NCI-H526 treated with DMSO at 0.1 percent for 48 hours (cell line): ENCODE measurements at places on chromosomes 5 and 9.

DNA sequence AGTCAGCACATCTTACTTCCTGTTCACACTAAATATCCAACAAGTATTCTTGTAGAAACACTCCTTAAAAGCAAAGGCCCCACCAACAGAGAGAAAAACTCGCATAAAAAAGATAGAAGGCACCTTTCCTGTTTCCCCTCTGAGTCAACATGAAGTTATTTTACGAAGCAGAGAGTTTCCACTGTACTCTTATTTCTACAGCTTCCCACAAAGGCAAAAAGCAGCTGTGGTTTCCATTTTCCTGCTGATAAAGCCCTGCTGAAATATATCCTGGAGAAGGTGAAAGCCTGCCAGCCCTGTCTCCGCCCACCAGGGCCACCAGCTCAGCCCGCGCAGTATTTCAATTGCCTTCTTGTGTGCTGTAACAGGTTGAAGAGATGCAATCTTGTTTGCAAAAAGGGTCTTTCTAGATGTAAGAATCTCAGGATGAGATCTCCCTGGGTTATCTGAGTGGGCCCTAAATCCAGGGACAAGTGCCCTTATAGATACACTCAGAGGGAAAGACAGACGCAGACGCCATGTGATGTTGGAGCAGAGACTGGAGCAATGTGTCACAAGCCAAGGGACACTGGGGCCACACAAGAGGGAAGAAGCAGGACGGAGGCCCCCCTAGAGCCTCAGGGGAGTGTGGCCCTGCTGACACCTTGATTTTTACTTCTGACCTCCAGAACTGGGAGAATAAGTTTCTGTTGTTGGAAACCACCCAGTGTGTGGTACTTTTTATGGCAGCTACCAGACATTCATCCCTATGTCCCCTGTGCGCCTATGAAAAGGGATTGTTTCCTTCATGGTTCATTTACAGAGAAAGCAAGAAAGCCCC, 19.9 kb downstream of the SEMA4D start:
- DNase-seq = no peak

DNA sequence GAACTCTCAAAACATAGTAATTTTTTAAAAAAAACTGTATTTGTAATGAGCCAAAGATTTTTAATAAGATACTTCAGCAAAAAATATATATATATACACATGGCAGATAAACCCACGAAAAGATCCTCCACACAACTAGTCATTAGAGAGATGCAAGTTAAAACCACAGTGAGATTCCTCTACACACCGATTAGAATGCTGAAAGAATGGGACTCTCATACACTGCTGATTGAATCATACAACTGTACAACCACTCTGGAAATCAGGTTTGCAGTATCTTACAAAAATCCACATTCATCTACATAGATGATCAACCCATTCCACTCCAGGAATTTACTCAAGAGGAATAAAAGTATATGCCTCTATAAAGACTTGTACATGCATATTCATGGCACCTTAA, 43.7 kb downstream of the RASEF start:
- DNase-seq = no peak

- no peak for DNase-seq
Measured at GRCh38 chr5:146001544-146002190, 65.3 kb downstream of the SH3RF2 start.

DNA sequence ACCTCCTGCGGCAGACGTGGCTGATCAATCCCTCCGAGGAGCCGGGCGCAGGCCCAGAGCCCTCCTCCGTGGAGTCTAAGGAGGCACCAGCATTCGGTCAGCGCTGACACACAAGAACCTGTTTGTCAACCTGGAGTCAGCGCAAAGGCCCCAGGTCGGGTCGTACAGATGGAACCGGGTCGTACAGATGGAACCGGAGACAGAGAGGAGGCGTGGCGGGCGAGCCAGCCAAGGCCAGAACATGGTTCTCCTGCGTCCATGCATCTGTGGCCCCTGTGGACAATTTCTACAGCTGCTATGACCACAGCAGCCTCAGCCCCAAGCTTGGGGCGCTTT, 125.1 kb upstream of the SARDH start:
- DNase-seq = no peak

DNA sequence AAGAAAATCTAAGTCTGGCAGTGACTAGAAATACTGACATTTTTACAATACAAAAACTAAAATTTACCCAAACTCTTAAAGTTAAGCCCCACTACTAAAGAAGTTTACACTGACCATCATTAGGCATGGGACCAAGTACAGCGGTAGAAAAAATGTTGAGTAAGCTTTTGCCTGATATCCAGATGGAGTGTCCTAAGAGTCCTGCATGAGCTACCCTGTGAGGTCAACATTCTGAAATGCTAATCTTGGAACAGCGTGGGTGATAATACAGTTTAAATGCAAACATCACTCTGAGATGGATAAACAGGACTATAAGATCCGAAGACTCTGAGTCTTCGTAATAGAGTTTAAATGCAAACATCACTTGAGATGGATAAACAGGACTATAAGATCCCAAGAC, 189.7 kb downstream of the DCP2 start:
- DNase-seq = no peak

DNA sequence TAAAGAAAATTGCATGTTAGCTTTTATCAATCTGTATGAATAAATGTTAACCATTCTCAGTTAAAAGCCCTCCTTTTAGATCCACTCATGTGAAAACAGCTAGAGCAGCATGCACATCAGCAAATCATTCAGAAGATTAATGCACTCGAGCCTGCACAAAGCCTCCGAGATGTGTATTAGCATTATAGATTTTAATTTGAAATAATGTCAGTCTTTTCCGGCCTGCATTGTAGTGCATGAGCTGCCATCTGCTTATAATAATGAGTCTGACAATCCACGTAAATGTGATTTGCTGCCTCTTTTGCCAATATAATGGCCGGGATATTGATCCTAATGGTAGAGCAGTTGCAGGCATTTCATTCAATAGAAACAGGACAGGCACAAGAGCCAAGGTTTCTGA, 585.1 kb downstream of the IRX1 start:
- no peak for DNase-seq

DNA sequence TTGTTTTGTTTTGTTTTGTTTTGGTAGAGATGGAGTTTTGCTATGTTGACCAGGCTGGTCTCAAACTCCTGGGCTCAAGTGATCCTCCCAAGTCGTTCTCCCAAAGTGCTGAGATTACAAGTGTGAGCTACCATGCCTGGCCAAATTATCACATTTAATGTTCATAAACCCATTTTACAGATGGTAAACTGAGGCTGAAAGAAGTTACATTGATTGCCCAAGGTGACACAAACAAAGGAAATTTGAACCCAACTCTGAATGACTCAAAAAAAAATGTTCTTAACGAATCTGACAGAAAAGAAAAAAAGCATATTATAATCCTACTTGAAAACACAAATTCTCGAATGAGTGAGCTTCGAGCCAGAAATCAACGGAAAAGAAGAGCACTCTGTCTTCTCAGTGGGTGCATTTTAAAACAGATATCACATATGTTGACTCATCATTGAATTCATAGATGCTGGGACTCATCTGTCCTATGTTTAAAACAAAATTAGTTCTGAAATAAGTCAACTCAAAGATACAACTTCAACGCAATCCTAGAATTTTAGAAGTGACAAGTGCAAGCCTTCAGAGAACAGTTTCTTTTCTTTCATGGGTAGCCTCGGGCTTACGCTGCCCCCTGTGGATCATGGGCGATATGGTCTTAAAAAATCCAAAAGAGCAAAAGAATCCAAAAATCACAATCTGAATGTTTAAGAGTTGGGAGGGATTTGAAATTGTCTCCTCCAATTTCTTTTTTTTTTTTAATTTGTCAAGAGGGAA, 28.4 kb downstream of the TIMD4 start:
- DNase-seq = no peak

DNA sequence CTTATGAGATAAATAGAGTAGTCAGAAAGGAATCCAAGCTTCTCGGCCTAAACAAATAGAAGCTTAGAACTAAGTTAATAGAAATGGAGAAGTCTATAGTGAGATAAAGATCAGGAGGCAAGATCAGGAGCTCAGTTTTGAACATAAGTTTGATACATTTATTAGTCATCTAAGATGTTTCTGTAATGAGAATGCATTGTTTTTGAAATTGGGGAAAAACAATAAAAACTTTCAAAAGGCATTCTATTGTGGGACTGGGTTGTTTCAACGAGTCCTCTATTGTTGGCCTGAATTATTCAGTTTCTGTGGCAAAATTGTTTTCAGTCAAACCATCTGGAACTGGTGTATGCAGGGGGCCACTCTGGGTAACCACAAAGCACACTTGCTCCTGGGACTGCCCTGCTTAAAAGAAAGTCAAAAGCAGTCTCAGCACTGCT, 181.0 kb upstream of the CLINT1 start:
- DNase-seq = no peak

GRCh38 chr5:172820046-172820767, 13.8 kb upstream of the ERGIC1 start:
- DNase-seq = no peak

- no peak for DNase-seq
Measured at GRCh38 chr9:133540698-133541025, 6.2 kb downstream of the ADAMTSL2 start.

- no peak for DNase-seq
Measured at GRCh38 chr5:142621227-142621626, 64.7 kb downstream of the FGF1 start.

DNA sequence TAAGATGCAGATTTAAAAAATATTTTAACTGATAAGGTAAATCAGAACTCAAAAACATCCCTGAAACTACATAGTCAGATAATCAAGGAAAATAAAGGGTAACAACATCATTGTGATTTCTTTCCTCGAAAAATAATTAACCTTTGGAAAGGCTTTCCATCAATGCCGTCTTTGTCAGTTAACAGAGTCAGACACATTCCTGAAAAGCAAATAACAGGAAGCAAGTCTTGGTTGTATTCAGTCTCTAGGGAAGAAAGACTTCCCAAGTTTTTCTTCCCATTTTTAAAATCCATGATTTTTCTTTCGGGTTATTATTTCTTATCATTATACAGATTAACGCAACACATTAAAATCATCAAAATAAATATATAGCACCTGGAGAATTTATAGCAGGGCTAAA, 256.4 kb upstream of the CDH6 start:
- no peak for DNase-seq

GRCh38 chr5:153594785-153595184, 104.3 kb downstream of the GRIA1 start:
- DNase-seq = no peak

DNA sequence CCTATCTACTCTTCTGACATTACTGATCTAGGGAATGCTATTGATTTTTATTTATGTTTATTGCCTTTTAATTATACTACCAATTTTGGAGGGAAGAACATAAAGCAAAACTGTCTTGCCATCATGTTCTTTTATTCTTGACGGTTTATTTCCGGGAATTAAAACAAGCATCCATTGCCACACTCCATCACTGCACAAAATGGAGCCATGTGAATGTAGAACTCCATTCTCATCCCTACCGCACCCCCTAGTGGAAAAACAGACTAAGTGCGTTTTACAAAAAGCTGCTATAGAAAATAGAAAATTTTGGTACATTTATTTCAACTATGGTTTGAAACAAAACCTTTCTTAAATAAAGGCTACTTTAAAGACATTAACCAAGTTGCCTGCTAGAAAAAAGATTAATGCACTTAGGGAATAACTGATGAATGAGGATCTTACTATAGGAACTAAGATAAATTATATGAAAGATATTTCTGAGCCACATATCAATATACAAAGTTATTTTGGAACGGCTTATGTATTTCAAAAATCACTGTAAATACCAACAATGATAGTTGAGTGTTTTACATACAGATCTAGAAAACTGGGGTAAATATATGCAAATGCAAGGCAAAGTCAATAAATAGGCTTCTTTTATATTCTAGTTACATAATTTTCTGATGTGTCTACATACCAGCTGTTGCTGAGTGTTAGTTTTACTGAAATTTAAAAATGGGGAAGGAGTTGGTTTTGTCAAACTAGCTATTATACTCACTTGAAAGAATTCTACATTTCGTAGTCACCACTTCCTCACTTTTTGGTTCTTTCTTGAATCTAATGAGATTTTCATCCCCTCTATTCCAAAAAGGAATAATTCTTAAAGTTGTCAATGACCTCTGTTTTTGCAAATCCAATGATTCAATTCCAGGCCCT, 26.5 kb downstream of the OXCT1 start:
- peak; percentile 39 for DNase-seq

- no peak for DNase-seq
Measured at GRCh38 chr5:136080113-136080482, 51.3 kb downstream of the TGFBI start.

- no peak for DNase-seq
Measured at GRCh38 chr5:154385236-154385512, 60.6 kb upstream of the SAP30L start.

- no peak for DNase-seq
Measured at GRCh38 chr5:21931116-21931515, 922.0 kb downstream of the CDH12 start.

DNA sequence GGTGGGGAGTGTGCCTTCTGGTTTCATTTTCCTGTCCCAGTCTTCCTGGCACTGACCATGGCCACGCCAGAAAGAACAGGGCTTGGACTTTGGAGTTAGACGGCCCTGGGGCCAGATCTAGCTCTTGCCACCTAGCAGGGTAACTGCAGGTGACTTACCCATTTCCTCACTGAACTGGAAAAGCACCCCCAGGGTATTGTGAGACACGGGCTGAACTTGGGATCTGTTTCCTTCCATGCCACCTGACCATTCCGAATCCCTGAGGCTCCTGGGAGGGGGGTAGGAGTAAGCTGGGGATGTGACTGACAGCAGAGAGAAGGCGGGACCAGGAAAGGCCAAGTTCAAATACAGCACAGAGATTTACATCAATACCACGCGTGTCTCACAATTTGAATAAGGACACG, 9.4 kb downstream of the HNRNPAB start:
- no peak for DNase-seq

- DNase-seq = no peak
Measured at GRCh38 chr5:31091501-31091900, 102.0 kb upstream of the CDH6 start.

DNA sequence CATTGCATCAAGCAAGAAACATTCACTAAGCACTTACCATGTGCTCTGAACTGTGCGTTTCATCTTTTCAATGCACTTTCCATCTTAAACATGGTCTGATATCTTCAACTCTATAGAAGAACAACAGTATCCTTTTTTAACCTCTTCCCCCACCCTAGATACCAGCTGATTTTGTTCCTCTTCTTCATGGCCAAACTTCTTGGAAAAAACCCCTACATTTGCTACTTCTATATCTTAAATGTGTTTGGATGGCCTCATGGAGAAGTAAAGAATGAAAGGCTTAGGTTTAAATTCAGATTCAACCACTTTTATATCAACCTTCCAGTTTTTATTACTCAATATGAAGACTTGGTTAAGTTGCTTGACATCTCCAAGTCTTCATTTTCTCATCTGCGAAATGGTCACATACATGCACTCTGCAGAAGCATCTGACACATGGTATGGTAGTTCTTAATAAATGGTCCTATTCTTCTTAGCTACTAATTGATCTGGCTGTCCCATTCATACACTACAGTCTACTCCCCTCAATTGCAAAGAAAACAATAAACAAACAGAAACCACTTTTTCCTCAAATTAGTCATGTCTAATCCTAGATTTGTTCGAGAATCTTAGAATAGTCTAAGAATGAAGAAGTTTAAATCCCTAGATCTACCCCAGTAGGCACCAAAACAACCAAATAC, 59.4 kb downstream of the FYB1 start:
- DNase-seq = no peak
